ENCODE measurements at places on chromosomes 12 and 14. TPM values are rescaled to one million over a fixed set of nuclear protein-coding genes. Genes with fewer than 3 reads are reported as not detected.

KIF5A gene
- 1.3 TPM for polyA plus RNA-seq

SLC6A15 gene
- 0.61 TPM for polyA plus RNA-seq

DNA sequence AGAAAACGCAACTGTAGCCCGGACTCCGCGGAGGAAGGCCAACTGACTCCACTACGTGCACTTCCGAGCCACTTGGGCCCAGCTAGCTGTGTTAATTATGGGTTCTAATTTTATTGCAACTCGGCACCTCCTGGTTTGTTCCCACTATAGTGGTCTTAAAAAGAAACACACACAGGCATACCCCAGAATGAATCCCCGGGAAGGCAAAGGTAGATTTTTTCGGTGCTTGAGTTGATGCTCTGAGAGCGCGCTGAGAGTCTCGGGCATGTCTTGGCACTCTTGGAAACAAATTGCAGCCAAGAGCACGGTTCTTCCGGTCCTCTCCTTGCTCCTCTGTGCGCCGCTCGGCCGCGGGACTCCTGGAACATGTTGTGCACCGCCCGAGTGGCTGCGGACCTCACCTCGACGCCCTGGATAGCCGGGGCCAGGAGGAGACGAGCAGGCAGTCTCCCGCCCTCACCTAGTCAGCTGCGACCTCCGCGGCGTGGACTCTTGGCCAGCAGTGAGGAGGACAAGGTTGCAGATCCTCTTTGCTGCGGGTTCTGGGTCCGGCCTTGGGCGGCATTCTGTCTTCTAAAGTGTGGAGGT, 6.8 kb upstream of the PAX9 start:
- no peak for DNase-seq

DNA sequence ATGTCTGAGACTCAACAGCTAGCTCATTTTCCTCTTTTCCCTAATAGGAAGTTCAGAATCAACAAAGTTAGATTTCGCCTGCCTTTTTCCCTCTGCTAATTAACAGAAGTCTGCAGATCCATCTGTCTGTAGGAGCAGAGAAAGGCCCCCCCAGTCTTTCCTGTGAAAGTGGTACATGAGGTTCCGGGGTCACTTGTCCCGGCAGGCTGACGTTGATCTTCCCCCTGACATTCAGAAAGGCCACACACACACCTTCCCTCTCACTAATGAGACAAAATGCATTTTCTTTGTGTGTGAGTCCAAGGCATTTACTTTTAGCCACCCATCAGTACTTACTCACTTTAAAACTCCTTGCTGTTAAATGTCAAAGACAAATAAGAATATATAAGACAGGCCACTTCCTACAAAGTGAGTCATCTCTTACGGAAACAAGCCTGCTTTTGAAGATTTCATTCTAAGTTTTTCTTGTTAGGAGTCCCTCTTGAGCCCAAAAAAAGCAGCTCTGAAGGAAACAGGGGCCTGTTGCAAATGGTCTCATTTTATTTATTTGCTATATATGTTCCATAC, 138.7 kb downstream of the TTC7B start:
- no peak for DNase-seq

DNA sequence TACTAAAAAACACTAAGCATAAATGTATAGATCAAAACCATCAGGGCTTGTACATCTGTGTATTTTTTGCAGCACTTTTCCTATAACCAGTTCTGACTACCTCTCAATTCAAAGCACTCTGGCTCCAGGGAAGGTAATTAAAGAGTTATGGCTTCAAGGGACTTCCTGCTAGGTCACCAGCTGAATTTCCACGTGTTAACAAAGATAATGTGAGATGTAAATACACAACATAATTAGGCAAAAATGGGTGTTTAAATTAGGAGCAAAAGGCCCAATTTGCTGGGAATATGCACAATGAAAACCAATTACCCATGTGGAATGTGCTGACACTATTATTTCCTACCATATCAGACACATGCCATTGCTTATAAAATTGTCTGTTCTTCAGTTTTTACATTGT, 513.4 kb upstream of the FLRT2 start:
- DNase-seq: no peak

DNA sequence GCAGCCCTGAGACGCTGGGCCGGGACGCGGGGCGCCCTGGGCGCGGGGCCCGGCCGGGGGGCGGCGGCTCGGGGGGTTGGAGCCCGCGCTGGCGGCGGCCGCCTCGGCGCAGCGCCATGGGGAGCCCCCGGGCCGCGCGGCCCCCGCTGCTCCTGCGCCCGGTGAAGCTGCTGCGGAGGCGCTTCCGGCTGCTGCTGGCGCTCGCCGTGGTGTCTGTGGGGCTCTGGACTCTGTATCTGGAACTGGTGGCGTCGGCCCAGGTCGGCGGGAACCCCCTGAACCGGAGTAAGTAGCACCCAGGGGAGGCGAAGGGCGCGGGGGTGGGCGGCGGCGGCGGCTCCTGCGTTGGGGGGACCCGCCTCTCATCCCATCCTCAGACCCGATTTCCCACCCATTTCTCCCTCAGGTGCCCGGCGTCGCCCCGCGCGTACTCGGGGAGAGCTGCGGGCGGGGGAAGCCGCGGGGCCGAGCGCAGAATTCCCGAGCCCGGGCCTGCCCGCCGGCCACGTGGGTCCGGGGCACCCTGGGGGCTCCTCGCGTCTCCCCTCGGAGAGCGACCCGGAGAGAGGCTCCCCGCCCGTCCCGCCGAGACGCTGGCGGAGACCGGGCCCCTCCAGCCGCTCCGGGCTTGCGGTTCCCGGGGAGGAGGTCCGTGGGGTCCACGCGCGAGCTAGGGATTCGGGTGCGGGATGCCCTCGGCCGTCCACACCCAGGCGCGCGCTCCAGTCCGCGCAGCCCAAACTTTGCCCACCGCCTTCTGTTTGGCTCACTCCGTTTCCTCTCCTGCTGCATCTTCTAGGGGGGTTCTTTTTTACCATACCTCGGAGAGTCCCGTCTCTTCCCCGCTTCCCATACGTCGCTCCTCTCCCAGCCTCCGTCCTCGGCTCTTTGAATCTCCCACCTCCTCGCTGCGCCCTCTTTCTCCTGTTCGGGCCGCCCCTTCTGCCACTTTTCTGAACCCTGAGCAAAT, 807 bp downstream of the B4GALNT3 start:
- no peak for DNase-seq

- DNase-seq: no peak
These were observed 4.5 kb downstream of the ARHGEF40 start for GRCh38 chr14:21074398-21075272.

DNA sequence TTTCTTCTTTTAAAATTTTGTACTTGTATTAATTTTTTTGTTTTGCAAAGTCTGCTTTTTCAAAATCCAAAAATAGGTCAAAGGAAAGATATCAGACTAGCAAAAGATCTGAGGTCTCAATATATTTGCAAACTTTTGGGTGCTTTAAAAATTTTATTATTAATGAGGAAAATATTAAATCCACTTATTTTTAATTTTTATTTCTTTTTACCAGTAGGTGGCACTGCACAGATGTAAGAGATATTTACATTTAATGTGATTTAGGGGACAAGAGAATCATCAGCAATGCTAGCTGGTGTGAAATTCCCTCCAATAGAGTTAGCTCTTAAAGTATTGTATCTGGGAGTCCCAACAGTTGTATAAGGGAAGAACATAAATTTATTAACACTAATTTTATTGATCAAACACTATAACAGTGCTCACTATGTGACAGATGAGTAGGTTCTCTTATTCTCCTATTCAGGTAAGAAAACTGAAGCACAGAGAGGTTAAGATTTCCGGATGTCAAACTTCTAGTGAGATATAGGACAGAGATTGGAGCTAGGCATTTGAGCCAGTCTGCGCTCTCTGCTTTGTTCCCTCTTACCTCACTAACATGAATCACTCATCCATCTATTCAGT, 30.5 kb downstream of the ALX1 start:
- no peak for DNase-seq

GRCh38 chr12:26028953-26029735, 70.7 kb downstream of the RASSF8 start:
- no peak for DNase-seq

DNA sequence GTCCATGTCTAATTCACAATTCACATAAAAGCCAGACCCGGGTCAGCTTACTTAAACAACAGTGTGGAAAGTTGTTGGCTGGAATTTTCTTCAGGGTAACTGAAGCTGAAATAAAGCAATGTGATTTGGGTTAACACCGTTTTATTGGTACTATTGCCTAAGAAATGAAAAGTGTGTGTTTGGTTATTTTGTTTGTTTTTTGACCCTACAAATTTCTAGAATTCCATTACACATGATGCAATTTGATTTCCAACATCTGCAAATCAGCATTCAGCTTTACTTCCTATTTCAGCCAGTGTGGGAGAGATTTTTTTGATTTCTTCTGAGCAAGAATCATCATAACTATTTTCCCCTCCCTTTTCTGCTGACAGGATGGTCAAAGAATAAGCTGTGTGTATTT, 45.7 kb upstream of the CLMN start:
- no peak for DNase-seq
